Thoracic aorta endothelial cell (primary cell): ENCODE measurements at places on chromosomes 5 and 9. TPM values are rescaled to one million over a fixed set of nuclear protein-coding genes. Genes with fewer than 3 reads are reported as not detected.

Gene PCDHGA9
- total RNA-seq = 4.3 and 4.6 TPM in 2 replicates

Gene SLC4A9
- not detected in 2 replicates for total RNA-seq

Gene PCDHB11
- total RNA-seq = 0.07 and 0.27 TPM in 2 replicates

Gene ZNF454
- total RNA-seq = 0.50 and 1.3 TPM in 2 replicates

Gene HACD4
- total RNA-seq = 1.1 and 2.2 TPM in 2 replicates

Gene GALT
- 22.5 and 26.9 TPM in 2 replicates for total RNA-seq

Gene PCDHAC2
- total RNA-seq = 1.8 and 3.3 TPM in 2 replicates

Gene NIM1K
- not detected in 2 replicates for total RNA-seq

Gene SNCB
- total RNA-seq = 0.27 TPM in 1 of 2 replicates, not detected in the other

Gene TJP2
- 253 and 268 TPM in 2 replicates for total RNA-seq
